Mesendoderm (in vitro differentiated cells): ENCODE measurements at places on chromosomes 16 and 17.

- no peak overlapping the region for H3K4me3 ChIP-seq
- peak; percentile 61 for DNase-seq
- no peaks in the 10 kb centered on the region for H3K36me3 ChIP-seq
- H3K27me3 ChIP-seq, result no peaks in the 10 kb centered on the region
- peak overlapping the region; percentile 39 for H3K27ac ChIP-seq
- H3K4me1 ChIP-seq, result peaks cover 5% of the 10 kb centered on the region
These were observed 3.3 kb upstream of the N4BP1 start for GRCh38 chr16:48613061-48613957.

- no peaks in the 10 kb centered on the region for H3K36me3 ChIP-seq
- DNase-seq, result no peak
- H3K27me3 ChIP-seq, result no peaks in the 10 kb centered on the region
- no peaks in the 10 kb centered on the region for H3K4me1 ChIP-seq
- no peak overlapping the region for H3K4me3 ChIP-seq
These were observed 49.9 kb upstream of the COX10 start for GRCh38 chr17:14019186-14019956.

GRCh38 chr17:17042384-17042736, at the start of gene MPRIP:
Gene MPRIP (plus strand): TSS chr17:17042457. CDS start chr17:17042849, 392 bp downstream.
- peak within 1 kb of the TSS; percentile 87 for H3K4me3 ChIP-seq
- H3K27me3 ChIP-seq, result no peaks in the 10 kb centered on the region
- H3K27ac ChIP-seq, result peak within 1 kb of the TSS; percentile 53
- no peak for DNase-seq
- peaks cover 15% of the 10 kb centered on the region for H3K4me1 ChIP-seq
- H3K36me3 ChIP-seq, result no peaks in the 10 kb centered on the region

GRCh38 chr17:76500747-76501017, 541 bp downstream of the RHBDF2 start:
- peak overlapping the region; percentile 17 for H3K27ac ChIP-seq
- peaks cover 19% of the 10 kb centered on the region for H3K4me1 ChIP-seq
- no peaks in the 10 kb centered on the region for H3K36me3 ChIP-seq
- H3K4me3 ChIP-seq, result peak overlapping the region; percentile 78

DNA sequence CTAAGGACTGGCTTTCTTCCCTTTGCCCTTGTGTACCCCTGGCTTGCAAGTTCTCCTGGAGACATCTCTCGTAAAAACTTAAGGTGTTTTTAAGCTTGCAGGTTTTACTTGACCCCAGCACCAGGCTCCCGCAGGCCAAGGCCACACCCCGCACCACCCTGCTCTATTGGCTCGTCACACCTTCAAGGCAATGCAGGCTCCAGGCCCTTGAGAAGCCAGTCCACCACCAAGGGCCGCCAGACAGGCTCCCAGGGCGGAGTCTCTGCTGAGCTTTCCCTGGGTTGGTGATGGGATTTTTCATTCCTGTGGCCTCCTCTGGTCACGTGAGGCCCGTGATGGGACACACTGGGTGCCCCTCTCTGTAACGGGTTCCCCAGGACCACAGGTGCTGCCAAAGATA, 9.9 kb downstream of the CSNK1D start:
- DNase-seq, result no peak
- H3K27ac ChIP-seq, result no peak overlapping the region
- no peaks in the 10 kb centered on the region for H3K4me1 ChIP-seq
- peaks cover 34% of the 10 kb centered on the region for H3K36me3 ChIP-seq
- no peaks in the 10 kb centered on the region for H3K27me3 ChIP-seq

GRCh38 chr17:64002658-64003525, 4.7 kb downstream of the PRR29 start:
- H3K27ac ChIP-seq, result no peak overlapping the region
- no peaks in the 10 kb centered on the region for H3K4me1 ChIP-seq
- no peak for DNase-seq
- no peaks in the 10 kb centered on the region for H3K36me3 ChIP-seq

DNA sequence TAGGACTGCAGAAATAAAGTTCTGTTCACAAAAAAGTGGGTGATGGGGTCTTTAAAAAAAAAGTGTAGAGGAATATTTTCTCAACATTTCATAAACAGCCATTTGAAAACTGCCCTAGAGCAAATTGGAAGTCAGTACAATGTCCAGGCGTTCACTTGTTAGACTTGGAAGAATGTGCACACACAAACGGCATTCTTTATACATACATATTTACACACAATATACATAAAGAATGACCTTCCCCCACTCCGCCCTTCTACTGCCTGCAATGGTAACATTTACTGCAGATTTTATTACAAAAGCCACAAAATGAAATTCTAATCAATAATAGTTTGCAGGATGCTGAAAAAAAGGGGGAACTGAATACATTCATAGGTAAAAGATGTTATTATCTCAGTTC, 103.4 kb upstream of the TOX3 start:
- no peak overlapping the region for H3K4me3 ChIP-seq
- H3K27ac ChIP-seq, result no peak overlapping the region
- no peak for DNase-seq
- no peaks in the 10 kb centered on the region for H3K27me3 ChIP-seq
